Stimulated activated CD8-positive, alpha-beta memory T cell treated with anti-CD3 and anti-CD28 coated beads, Interleukin-2, amount 100 ng/mL, for 48 hours (primary cell): ENCODE measurements at places on chromosomes 13 and 19.
A peak's percentile ranks its signal among the peaks of the same experiment; 100 is the strongest.

DNA sequence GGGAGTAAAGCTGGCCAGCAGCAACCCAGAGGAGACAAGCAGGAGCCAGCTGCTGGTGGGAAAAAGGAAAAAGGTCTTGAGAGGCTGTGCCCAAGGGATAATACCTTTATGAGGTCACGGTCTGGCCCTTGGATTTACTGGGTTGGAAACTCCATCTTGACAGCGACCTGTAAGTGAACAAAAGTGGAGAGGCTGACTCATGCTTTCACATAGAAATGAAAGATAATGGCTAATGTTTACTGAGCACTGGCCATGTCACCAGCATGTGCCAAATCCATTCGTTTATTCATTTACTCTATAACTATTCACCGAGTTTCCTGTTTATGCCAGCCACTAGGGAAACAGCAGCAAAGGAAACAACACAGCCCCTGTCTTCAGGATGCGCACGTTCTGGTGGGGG lies 4.7 kb downstream of the VRK3 start:
- DNase-seq, result no peak

DNA sequence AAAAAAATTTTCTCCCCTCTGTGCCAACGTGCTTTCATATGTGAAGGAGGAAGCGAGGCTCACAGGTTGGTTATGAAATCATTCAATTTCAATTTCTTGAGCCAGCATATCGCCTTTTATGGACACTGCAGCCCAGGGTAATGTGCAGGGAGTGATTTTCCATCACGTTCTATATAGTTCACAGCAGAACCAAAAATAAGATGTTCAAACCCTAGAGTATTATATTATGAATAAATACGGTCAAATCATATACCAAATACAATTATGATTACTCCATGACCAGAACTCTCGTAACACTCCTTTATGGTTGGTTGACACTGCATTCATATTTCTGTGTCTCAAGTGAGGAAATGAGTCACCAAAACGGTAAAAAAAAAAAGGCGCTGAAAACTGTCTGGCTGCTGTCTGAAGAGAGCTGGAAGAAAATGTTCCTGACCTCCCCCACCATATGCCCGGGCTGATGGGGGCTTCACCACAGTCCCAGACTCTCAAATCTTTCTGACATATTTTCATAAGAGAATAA lies 75.8 kb upstream of the UBAC2 start:
- DNase-seq, result no peak

GRCh38 chr13:110164706-110165105 lies 142.3 kb downstream of the COL4A1 start:
- DNase-seq, result no peak

DNA sequence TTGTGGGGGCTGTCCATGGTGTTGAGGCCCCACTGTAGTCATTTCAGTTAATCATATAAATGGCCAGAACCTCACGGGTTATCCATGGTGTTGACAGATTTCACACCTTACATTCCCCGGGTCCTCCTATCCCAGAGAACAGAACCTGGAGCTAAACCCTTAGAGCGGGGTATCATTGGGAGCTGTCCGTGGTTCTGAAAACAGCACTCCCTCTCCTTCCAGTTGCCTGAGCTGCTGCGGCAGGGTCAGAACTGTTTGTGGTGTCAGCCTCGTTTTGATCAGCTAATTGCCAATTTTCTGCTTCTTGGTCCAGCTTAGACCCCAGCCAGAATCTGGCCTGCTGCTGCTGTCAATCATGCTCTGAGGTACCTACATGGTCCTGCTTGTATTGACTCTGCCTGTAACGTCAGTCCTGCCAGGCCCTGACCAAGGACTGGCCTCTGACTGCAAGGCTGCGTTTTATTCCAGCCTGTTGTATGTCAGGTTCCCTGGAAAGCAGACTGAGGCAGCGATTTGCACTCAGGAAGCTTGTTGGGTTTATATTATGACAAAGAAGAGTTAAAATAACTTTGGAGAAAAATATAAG lies 55.8 kb upstream of the KCTD15 start:
- DNase-seq, result peak; percentile 4

DNA sequence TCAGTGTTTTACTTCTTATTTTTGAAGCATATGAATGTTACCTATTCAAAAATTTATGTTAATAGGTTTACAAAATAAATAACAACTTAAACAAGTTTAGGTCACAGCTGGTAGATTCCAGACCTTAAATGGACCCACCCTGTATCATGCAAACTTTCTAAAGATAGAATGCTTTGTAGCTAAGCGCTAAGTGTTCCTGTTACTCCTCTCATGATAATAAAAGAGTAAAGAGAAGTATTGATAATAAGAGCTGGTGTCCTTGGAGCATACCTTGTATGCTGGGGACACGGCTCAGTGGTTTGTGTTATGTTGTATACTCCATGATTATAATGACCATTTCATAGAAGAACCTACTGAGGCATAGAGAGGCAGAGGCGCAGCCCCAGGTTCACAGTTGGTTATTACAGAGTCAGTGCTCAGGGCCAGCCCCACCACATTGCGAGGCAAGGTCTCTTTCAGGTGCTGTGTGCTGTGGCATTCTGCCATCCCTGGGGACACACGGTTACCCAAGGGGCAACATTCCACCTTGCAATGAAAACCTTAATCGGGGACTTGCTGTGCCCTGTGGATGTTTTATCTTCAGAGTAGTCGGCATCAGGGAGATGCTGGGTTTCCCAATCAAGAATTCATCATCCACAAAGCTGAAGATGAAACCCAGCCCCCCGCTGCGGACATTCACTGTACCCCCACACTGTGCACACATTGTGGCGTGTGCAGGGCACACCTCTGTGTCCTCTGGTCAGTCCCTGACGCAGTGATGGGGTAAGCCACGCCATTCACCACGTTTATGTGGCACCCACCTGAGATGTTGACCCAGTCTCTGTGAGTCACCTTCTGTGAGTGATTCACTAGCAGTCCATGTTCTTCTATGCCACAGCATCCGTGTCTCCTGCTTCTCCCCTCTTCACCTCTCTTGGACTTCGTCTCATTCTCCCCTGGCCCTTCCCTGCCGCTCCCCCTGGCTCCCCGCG lies 186.7 kb downstream of the COL4A1 start:
- DNase-seq, result no peak

DNA sequence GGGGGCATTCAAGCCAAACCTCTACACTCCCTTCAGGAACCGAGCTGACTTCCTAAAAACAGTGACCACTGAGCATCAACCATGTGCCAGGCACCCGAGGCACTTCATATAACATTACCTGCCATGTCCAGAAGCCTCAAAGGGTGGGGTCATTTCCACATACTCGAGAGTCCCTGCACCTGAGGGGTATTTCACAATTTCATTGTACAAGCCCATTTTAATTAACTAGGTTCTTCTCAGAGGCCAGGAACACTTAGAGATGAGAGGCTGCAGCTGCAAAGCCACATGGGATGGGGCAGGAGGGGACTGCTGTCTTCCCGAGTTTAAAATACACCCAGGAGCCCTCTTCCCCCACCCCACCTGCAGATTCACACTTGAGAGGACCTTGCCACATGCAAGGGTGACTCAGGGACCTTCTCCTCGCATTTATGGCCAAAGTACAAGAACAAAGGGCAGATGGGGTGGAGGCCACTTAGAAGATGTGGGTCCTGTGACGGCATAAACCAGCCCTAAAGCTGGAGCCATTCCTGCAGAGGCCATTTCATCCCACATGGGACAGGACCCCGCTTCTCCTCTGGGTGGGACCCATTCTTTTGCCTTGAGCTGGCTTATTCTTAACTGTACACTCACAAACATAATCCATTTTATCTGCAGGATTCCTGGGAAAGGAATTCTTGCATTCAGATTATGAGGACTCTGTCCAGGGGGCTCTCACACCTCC lies 43.9 kb downstream of the RAB20 start:
- no peak for DNase-seq

- DNase-seq, result no peak
Measured at GRCh38 chr13:96381681-96382080, 291.8 kb downstream of the HS6ST3 start.

- no peak for DNase-seq
Measured at GRCh38 chr19:39407410-39407659, 688 bp downstream of the ZFP36 start.

DNA sequence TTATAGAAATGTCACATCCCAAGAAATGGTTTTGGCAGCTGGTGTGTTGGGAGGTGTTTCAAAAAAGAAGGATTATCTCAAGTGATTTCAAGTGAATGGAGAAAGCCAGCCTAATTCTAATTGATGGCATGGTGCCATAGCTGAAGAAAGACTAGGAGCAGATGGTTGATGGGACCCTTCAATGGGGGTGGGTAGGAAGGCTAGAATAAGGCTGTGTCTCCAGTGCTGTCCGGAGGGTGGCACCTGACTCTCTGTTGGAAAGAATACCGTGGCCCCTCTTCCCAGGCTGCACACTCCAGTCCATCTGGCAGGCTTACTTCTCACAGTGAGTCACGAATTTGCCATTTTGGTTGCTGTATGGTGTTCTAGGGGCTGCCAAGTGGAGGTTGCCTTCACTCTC lies 51.0 kb upstream of the GPR12 start:
- no peak for DNase-seq

GRCh38 chr19:13060964-13061927 lies 41.4 kb downstream of the LYL1 start:
- peak; percentile 77 for DNase-seq

DNA sequence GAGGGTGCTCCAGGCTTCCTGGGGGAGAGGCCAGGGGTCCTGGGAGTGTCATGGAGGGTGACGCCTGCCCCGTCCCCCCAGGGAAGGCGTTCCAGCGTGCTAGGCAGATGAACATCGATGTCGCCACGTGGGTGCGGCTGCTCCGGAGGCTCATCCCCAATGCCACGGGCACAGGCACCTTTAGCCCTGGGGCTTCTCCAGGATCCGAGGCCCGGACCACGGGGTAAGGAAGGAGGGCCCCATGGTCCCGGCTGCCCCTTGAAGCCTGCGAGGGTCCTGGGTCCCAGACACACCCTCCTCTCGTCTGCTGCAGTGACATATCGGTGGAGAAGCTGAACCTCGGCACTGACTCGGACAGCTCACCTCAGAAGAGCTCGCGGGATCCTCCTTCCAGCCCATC lies 11.4 kb downstream of the PTGER1 start:
- DNase-seq, result no peak

- no peak for DNase-seq
Measured at GRCh38 chr13:107866032-107866940, 349.1 kb downstream of the LIG4 start.

- no peak for DNase-seq
Measured at GRCh38 chr13:59409211-59409610, 754.5 kb downstream of the DIAPH3 start.

GRCh38 chr19:57620673-57621348 lies 6.8 kb downstream of the ZNF134 start:
- DNase-seq, result no peak

DNA sequence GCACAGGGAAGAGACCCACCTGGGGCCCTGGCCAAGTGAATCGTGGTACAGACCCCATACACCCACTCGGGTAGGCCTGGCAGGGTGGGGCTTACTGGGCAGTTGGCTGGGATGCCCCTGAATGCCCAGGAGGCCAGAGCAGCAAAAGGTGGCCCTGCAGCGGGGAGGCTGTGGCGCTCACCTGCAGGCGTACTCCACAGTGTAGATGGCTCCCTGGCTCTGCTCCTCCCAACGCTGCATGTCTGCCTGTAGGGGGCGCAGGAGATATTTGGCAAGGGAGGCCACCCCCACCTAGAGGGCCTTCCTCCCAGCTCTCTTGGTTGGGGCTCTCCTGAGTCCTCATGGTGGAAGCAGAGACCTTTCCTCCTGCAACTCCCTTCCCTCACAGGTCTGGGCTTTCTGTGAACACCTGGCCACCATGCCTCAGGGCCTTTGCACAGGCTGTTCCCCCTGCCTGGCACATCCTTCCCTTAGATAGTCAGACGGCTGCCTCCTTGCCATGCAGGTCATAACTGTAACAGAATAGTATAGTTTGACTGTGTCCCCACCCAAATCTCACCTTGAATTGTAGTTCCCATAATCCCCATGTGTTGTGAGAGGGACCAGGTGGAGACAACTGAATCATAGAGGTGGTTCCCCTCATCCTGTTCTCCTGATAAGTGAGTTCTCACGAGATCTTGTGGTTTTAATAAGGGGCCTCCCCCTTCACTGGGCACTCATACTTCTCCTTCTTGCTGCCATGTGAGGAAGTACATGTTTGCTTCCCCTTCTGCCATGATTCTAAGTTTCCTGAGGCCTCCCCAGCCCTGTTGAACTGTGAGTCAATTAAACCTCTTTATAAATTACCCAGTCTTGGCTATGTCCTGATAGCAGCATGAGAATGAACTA lies 5.9 kb downstream of the BORCS8 start:
- DNase-seq, result peak; percentile 26

GRCh38 chr19:3725640-3726310 lies 17.6 kb downstream of the TJP3 start:
- no peak for DNase-seq

DNA sequence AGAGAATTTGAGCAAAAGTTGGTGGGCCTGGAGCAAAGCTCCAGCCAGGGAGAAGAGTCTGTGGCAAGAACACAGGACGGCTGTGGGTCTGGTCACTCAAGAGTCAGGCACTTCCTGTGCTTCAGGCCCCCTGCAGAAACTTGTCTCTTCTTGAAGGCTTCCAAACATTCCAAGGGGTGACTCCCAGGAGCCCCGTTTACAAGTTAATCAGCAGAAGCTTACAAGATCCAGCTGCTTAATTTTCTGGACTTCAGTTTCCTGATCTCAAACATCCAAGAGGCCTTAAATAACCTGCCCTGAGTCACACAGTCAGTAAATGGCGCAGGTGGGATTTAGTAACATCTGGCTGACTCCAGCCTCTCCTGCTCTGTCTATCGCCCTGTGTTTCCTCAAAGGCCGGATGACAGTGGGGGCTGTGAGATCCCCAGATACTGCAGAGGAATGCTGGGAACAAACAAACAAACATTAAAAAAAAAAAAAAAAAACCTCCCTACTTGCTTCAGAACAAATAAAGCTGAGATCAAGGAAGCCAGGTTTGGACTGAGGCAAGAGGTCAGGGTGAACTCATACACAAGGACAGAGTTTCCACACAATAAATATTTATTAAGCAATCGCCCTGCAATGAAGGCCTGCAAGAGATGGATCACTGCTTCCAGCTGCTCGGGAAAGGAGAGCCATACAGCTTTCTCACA lies 175.4 kb upstream of the RFC3 start:
- no peak for DNase-seq

DNA sequence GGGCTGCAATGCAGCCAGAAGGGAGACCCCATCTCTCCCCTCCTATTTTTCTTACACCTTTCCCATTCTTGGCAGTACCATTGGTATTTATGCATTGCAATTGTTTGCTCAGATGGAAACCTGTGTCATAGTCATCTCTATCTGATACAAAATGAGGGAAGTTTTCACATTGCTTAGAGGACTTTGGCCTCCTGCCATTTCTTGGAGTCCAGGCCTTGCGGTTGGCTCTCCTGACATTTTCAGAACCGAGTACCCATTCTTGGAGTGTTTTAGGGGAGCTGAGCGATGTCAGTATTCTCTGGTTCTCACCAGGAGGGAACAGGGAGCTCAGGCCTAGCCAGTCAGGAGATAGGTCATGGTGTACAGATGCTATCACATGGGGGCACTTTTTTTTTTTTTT lies 1.5 kb downstream of the SIN3B start:
- DNase-seq, result no peak

- DNase-seq, result no peak
Measured at GRCh38 chr13:109418111-109418510, 368.3 kb downstream of the IRS2 start.

GRCh38 chr19:30161021-30161655 lies 211.0 kb upstream of the ZNF536 start:
- DNase-seq, result no peak
